Inflammatory macrophage (primary cell): ENCODE measurements at places on chromosomes 5 and 9.

- DNase-seq = no peak
These were observed 8.7 kb downstream of the C1QTNF2 start for GRCh38 chr5:160361624-160362228.

DNA sequence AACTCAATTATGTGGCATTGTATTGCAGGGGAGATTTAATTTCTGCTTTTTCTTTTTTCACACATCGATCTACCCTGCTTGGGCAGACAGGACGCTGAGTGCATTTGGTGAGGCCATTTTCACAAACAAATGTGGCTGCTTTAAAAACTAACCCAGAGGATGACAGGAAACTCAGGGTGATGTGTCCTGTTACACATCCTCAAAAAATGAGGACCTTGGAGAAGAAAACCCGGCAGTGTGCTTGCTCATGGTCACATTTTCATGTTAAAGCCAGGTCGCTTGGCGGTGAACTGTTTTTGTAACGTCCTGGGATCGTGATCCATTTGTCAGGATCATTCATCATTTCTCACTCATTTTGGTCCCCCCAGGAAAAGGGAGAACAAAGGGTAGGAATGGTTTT, 478.3 kb upstream of the ADAMTS16 start:
- no peak for DNase-seq

DNA sequence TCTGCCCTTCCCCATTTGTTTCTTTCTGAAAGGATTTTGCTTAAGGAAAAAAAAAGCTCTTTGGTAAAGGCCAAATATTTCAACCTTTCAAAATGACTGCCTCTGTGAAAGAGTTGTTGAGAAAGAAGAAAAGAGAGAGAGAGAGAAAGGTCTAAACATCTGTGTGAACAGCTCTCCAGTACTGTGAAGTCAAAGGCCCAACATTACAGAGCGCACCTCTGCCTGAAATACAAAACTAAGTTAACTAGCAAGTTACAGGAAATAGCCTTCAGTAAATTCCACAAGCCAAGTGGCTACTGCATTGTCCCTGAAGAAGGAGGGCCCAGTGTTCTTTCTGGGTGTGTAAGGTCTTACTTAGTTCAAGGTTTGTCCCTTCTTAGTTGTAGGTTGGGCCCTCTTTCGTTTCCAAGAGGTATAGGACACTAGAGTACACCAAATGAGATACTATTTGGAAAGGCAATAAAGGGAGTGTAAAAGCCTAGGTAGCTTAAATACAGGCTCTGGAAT, 104.4 kb downstream of the THBS4 start:
- DNase-seq = no peak

- no peak for DNase-seq
These were observed 615 bp downstream of the PSMD5 start for GRCh38 chr9:120841930-120842684.

GRCh38 chr9:32423371-32423770, 38.9 kb downstream of the ACO1 start:
- DNase-seq = no peak

DNA sequence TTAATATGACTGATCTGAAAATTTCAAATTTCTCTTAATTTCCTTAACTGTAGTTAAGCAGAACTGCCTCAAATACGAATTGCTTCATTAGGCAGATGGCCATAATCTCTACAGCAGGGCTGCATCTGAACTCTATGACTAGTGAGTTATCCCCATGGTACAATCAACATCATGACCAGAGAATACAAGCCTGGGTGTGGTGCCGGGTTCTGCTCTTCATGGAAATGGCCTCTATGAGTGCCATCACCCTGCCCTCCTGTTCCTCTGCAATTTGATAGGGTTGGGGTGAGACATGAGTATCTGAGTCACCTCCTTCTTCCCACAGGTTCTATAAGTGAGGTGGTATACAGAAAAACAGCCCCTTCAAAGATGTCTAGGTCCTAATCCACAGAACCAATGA, 235.9 kb downstream of the AP3B1 start:
- DNase-seq = no peak

- no peak for DNase-seq
These were observed at the start of gene ARHGEF37 for GRCh38 chr5:149581192-149581861. ARHGEF37 (plus strand) TSS chr5:149581498; CDS start chr5:149597770, 16,272 bp downstream.

DNA sequence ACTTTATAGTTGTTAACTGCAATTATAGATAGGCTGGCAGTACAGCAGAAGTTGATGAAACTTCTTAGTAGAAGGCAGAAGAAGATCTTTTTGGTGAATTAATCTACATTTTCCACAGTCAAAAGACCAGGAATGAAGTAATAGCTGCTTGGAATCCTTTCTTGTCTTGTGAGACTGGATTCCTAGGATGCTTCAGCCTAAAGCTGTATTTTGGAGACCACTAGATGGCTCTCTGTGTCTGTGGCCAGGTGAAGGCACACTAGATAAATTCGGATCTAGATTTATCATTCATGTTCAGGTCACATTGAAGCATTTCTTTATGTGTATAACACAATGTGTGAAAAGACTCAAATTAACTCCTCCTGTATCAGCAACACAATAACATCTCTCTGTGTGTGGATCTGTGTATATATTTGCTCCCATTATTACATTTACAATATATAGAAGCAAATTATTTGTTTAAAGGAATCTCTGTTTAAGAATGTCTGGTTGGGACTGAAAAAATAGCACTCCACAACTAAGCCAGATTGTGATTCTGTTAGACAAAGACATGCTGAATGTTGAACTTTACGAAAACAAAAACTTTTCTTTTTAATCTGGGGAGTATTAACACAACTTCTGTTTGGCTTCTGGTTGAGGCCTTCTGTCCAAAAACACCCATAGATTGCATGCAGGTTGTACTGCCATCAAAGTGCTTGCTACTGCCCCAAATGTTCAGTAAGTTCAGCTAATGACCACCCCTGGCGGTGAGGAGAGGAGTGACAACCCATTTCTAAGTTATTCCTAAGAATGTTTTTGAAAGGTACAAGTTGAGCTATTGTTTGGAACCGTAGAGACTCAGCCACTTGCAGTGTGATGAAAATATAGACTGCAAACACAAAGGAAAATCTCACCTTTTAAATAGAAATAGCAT, 10.6 kb downstream of the GRIN3A start:
- peak; percentile 10 for DNase-seq

- DNase-seq = no peak
These were observed 62.6 kb upstream of the C6 start for GRCh38 chr5:41275813-41276512.

GRCh38 chr5:78738693-78739300, 90.2 kb upstream of the LHFPL2 start:
- no peak for DNase-seq

GRCh38 chr9:130639124-130639765, 25.1 kb upstream of the PRDM12 start:
- no peak for DNase-seq

- DNase-seq = peak; percentile 35
These were observed 175.0 kb downstream of the AUH start for GRCh38 chr9:91186632-91187108.

GRCh38 chr9:35370241-35370640, 119.7 kb upstream of the RUSC2 start:
- no peak for DNase-seq

- peak; percentile 85 for DNase-seq
These were observed 386.8 kb upstream of the CHD1 start for GRCh38 chr5:99315413-99316183.

- no peak for DNase-seq
These were observed 3.0 kb upstream of the SRA1 start for GRCh38 chr5:140560227-140560626.

GRCh38 chr9:136840877-136841645, 1.2 kb upstream of the AJM1 start:
- peak; percentile 45 for DNase-seq
